Epithelial cell of alveolus of lung (primary cell): ENCODE measurements at places on chromosomes 2 and 18. TPM values are rescaled to one million over a fixed set of nuclear protein-coding genes. Genes with fewer than 3 reads are reported as not detected.

Gene FASTKD1
- total RNA-seq = 5.8 and 13.2 TPM in 2 replicates

Gene KIF5C
- 0.24 and 2.1 TPM in 2 replicates for total RNA-seq

Gene DSEL
- total RNA-seq = 12.2 and 30.4 TPM in 2 replicates

Gene RAPH1
- total RNA-seq = 12.9 and 22.1 TPM in 2 replicates

Gene STARD6
- not detected in 2 replicates for total RNA-seq

Gene C1QL2
- total RNA-seq = not detected in 2 replicates

Gene GALM
- 6.1 and 7.4 TPM in 2 replicates for total RNA-seq

Gene SERPINB10
- total RNA-seq = not detected in 2 replicates

Gene WDCP
- total RNA-seq = 7.5 and 11.3 TPM in 2 replicates

Gene TSPYL6
- total RNA-seq = not detected in 2 replicates

Gene CACNB4
- under 0.01 and 0.32 TPM in 2 replicates for total RNA-seq

Gene UPP2
- total RNA-seq = not detected in 2 replicates

Gene PDE1A
- total RNA-seq = 0.13 and 15.3 TPM in 2 replicates

Gene GTF3C2
- 44.7 and 50.6 TPM in 2 replicates for total RNA-seq

Gene GPR155
- total RNA-seq = 1.6 and 2.2 TPM in 2 replicates

Gene GPBAR1
- 0.26 and 0.88 TPM in 2 replicates for total RNA-seq

Gene CRYGC
- total RNA-seq = not detected in 2 replicates

Gene MALL
- 1.6 and 6.2 TPM in 2 replicates for total RNA-seq

Gene STON1
- 7.5 and 28.5 TPM in 2 replicates for total RNA-seq

Gene TOGARAM2
- total RNA-seq = 0.13 TPM in 1 of 2 replicates, not detected in the other

Gene CFC1
- total RNA-seq = not detected in 2 replicates

Gene GREB1
- 0.13 and 1.4 TPM in 2 replicates for total RNA-seq

Gene CNTNAP5
- not detected in 2 replicates for total RNA-seq

Gene C2orf66
- 0.24 TPM in 1 of 2 replicates, not detected in the other for total RNA-seq

Gene CHAC2
- 0.16 and 6.9 TPM in 2 replicates for total RNA-seq

Gene BOLL
- 0.08 TPM in 1 of 2 replicates, not detected in the other for total RNA-seq

Gene OSBPL6
- total RNA-seq = 2.9 and 11.2 TPM in 2 replicates

Gene ASB18
- total RNA-seq = not detected in 2 replicates

Gene RTKN
- 15.1 and 15.7 TPM in 2 replicates for total RNA-seq

Gene CFAP221
- total RNA-seq = not detected in 2 replicates

Gene CCDC138
- 3.4 and 3.7 TPM in 2 replicates for total RNA-seq

Gene LIMS3
- 0.48 and 1.7 TPM in 2 replicates for total RNA-seq

Gene UCN
- total RNA-seq = 1.0 and 11.3 TPM in 2 replicates

Gene TRIB2
- 48.5 and 154 TPM in 2 replicates for total RNA-seq

Gene ST8SIA3
- not detected in 2 replicates for total RNA-seq

Gene AFF3
- 5.7 and 6.6 TPM in 2 replicates for total RNA-seq

Gene SLC1A4
- total RNA-seq = 2.5 and 21.2 TPM in 2 replicates

Gene NXPH2
- 0.13 TPM in 1 of 2 replicates, not detected in the other for total RNA-seq

Gene NGEF
- total RNA-seq = 0.08 and 3.0 TPM in 2 replicates

Gene TMEM178A
- total RNA-seq = 0.39 and 1.8 TPM in 2 replicates

Gene GAL3ST2
- total RNA-seq = 0.64 TPM in 1 of 2 replicates, not detected in the other

Gene KCNG2
- total RNA-seq = 4.7 and 18.8 TPM in 2 replicates

Gene IL1F10
- total RNA-seq = not detected in 2 replicates

Gene SDC1
- total RNA-seq = 12.1 and 32.2 TPM in 2 replicates

Gene MYO5B
- total RNA-seq = 2.3 TPM in 1 of 2 replicates, not detected in the other

Gene CBLN2
- 0.24 TPM in 1 of 2 replicates, not detected in the other for total RNA-seq

Gene ANKRD30BL
- not detected in 2 replicates for total RNA-seq

Gene GRB14
- 1.3 TPM in 1 of 2 replicates, not detected in the other for total RNA-seq

Gene PLA2R1
- total RNA-seq = 2.0 and 3.0 TPM in 2 replicates

Gene NEUROD1
- total RNA-seq = not detected in 2 replicates

Gene CNDP1
- total RNA-seq = not detected in 2 replicates

Gene GPR39
- total RNA-seq = 9.1 TPM in 1 of 2 replicates, not detected in the other
